ENCODE measurements at places on chromosomes 11 and 22.

DNA sequence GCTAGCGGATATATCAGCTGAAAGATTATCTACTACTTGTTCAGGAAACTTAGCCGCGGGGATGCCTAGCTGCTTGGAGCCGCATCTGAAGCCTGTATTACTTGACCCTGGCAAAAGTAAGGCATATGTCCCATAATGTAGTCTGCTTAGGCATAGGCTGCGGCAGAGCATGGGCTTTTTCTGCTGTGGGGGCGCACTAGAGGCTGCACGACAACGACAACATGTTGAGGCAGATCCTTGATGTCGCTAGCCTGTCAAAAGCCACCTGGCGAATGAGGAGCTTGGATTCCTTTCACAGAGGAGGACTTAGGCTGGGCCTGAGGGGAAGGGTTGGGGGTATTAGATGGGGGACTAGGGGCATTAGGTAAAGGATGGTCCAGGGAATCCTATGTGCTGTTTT, 1.1 kb upstream of the OR52N2 start:
- H3K27me3 ChIP-seq, result peaks cover 10% of the 10 kb centered on the region
- H3K4me3 ChIP-seq, result no peak overlapping the region
- H3K36me3 ChIP-seq, result no peaks in the 10 kb centered on the region
- no peak overlapping the region for H3K27ac ChIP-seq
- peaks cover 16% of the 10 kb centered on the region for H3K4me1 ChIP-seq

- H3K4me3 ChIP-seq, result no peak overlapping the region
- H3K27me3 ChIP-seq, result peaks cover 25% of the 10 kb centered on the region
- no peaks in the 10 kb centered on the region for H3K36me3 ChIP-seq
- H3K4me1 ChIP-seq, result no peaks in the 10 kb centered on the region
- no peak overlapping the region for H3K27ac ChIP-seq
Observed at GRCh38 chr22:35140879-35141745, 75.2 kb downstream of the ISX start.

- H3K27ac ChIP-seq, result no peak overlapping the region
- no peaks in the 10 kb centered on the region for H3K4me1 ChIP-seq
- no peak overlapping the region for H3K4me3 ChIP-seq
Observed at GRCh38 chr11:15629690-15630321, 515.1 kb downstream of the INSC start.

DNA sequence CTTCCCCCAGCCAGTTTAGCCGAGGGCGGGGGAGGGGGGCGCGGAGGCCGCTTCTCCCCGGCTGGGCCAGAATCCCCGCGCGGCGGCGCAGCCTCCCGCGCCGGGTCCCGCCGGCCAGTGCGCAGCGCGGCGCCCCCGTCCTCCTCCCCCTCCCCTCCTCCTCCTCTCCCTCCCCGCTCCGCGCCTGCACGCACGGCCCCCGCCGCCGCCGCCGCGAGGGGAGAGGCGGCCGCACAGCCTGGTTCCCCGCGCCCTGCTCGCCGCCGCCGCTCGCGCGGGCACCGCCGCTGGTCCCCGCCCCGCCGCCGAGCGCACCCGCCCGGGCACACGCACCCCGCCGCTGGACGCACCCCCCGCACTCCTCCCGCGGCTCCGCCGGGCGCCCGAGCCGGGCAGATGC, at the start of gene FLRT1:
Gene FLRT1 (plus strand): TSS at position 356 of the 400 bp plus-strand sequence. CDS start 80,337 bp downstream, outside the sequence.
- no peak within 1 kb of the TSS for H3K27ac ChIP-seq
- no peaks in the 10 kb centered on the region for H3K36me3 ChIP-seq
- peaks cover 83% of the 10 kb centered on the region for H3K27me3 ChIP-seq
- H3K4me3 ChIP-seq, result peak within 1 kb of the TSS; percentile 49

DNA sequence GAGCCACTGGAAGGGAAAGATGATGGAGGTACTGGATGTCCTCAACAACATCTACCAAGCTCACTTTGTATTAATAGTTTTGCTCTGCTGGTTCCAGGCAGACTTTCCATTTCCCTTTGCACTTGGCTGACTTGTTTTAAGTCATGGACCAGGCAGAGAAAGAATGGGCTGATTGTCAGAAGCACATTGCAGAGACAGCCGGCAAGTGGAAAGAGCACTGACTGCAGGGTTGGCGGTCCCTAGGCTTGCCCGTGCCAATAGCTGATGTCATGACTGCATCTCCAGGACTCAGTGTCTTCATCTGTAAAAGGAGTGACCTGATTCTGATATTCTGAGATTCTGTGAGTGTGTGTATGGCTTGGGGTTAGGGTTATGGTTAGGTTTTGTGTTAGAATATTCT, 20.9 kb upstream of the NNMT start:
- no peaks in the 10 kb centered on the region for H3K4me1 ChIP-seq
- peaks cover 61% of the 10 kb centered on the region for H3K27me3 ChIP-seq
- no peak for ATAC-seq
- H3K27ac ChIP-seq, result no peak overlapping the region

DNA sequence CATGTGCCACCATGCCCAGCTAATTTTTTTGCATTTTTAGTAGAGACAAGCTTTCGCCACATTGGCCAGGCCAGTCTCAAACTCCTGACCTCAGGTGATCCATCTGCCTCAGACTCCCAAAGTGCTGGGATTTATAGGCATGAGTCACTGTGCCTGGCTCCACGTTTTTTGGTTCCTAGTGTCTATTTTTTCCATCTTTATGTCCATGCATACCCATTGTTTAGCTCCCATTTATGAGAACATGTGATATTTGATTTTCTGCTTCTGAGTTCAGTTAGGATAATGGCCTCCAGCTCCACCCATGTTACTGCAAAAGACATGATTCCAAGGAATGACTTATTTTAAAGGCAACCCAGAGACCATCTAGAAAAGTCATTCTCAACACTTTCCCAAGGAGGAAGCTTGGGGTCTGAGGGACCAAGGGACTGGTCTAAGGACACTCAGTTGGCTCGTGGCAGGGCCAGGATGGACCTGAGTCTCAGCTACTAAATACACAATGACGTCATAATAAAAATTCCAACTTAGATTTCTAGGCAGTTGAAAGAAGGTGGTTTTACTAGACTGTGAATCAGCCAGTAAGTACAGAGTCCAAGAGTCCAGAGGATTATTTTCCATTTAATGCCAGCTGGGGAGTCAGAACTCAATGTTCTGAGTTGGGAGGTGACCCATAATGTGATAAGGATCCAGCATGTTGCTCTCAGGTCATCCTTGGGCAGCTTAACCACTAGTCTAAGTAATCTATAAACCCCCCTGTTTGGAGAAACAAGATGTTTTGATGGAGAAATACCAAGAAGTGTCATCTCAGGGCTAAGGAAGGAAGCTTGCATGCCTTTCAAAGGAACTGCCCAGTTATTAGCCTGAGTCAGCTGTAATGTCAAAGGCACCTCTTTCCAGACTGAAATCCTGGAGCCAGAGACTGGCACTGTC, 39.4 kb downstream of the ABTB2 start:
- H3K27ac ChIP-seq, result no peak overlapping the region
- ATAC-seq, result no peak
- H3K27me3 ChIP-seq, result no peaks in the 10 kb centered on the region
- no peak overlapping the region for H3K4me3 ChIP-seq

GRCh38 chr11:5151713-5152153, 2.8 kb downstream of the OR52A1 start:
- no peak overlapping the region for H3K27ac ChIP-seq
- H3K27me3 ChIP-seq, result peaks cover 8% of the 10 kb centered on the region
- H3K36me3 ChIP-seq, result no peaks in the 10 kb centered on the region
- H3K4me1 ChIP-seq, result no peaks in the 10 kb centered on the region
- no peak overlapping the region for H3K4me3 ChIP-seq
- peak; percentile 50 for ATAC-seq

GRCh38 chr11:101448881-101449442, 134.8 kb downstream of the TRPC6 start:
- H3K27ac ChIP-seq, result no peak overlapping the region
- no peaks in the 10 kb centered on the region for H3K36me3 ChIP-seq
- no peaks in the 10 kb centered on the region for H3K4me1 ChIP-seq
- no peak overlapping the region for H3K4me3 ChIP-seq
